ENCODE measurements at places on chromosomes 7 and 10.

DNA sequence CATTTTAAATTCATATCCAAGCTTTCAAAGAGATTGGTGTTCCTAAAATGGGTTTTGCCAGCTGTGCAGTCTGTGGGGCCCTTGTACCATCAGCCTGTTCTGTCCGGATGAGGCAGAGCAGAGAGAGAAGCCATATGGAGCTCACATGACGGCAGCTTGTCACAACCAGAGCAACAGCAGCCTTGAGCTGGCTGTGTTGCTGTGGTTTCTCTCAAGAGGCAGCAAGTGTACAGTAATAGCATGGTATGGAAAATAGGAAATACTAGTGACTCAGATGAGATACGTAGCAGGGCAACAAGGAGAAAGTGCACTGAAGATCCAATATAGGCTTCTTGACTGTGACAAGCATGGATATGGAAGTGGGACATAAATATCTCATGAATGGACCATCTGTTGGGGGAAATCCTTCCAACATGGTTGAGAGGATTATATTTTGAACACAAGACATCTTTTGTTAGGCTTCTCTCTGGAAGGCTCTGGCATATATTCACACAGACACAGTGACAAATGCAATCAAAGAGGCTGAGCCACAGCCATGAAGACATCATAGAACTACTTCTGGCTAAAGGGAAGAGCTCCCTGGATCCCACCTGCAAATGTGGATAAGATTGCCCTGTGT is 251.0 kb upstream of the TAC1 start:
- no peak for DNase-seq

GRCh38 chr7:120436487-120437060 is 163.6 kb downstream of the KCND2 start:
- no peak for DNase-seq

- no peak for DNase-seq
Observed at GRCh38 chr7:157320608-157320980, 16.2 kb upstream of the DNAJB6 start.

DNA sequence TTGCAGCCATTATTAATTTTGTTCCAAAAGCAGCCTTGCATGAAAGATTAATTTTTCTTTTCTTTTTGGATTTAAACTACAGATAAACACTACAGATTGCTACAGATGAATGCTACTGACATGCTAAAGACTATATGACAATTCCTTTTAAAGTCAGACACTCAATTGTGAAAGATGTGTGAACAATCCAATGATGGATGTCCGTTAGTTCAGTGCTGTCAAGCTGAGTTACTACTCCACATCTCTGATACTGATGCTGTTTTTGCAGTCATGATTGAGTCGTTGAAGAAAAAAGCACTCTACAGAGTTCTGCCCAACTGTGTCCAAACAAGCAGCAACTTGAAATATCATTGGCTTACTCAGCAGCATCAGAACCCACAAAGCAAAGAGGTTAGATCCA is 146.8 kb downstream of the OTUD1 start:
- no peak for DNase-seq

GRCh38 chr10:50219646-50220045 is 31.7 kb downstream of the ASAH2 start:
- no peak for DNase-seq

All from Panc1 (cell line).